ENCODE measurements at places on chromosomes 5 and 9.

GRCh38 chr9:35680331-35681105 lies 6.8 kb downstream of the CA9 start:
- DNase-seq, result no peak

GRCh38 chr5:32785611-32786254 lies 74.6 kb downstream of the NPR3 start:
- DNase-seq, result no peak

- no peak for DNase-seq
These were observed 103.2 kb downstream of the NSG2 start for GRCh38 chr5:174148721-174149120.

DNA sequence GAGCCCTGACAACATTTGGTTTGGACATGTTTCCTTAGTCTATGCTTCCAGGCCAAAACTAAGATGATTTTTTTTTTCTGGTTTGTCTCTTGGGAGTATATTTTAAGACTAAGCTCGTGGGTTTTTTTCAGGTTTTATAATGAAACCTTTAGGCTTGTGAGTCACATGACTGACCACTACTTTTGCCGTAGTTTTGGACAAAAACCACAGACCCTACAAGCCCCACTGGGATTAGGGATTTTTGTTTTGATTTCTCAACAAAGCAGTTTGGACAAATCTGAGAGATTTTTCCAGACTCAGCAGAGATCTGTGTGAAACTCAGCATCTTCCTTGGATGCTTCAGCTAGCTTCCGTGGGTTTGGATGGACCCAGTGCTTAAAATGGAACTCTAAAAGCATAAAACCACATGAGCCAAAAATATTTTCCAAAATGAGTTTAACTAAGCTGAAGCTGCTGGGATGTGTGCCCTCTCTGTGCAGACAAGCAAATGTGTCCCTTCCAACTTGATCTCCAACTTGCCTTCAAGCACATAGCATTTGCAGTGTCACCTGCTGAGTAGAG lies 70.3 kb upstream of the SMIM15 start:
- DNase-seq, result no peak

GRCh38 chr5:176825957-176826356 lies 15.6 kb downstream of the UNC5A start:
- no peak for DNase-seq

GRCh38 chr5:14373685-14374084 lies 207.9 kb upstream of the OTULINL start:
- no peak for DNase-seq

DNA sequence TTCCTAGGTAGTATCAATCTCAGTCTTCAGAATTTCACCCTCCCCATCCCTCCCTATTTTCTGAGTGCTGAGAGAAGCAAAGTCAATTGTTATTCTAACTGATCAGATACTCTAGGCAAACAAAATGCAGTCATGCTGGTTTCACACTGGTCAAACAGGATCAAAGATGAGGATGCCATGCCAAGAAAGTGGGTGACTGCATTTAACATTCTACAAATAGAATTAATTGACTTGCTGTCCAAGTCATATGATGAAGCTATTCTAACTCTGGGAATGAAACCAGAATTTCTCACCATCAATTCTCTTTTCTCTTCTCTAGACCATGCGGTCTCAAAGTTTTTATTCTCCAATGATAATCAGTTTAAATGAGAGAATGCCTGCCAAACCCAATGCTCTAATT lies 112.5 kb downstream of the CTNND2 start:
- no peak for DNase-seq

GRCh38 chr9:110330484-110331105 lies 7.1 kb downstream of the TXNDC8 start:
- DNase-seq, result no peak

DNA sequence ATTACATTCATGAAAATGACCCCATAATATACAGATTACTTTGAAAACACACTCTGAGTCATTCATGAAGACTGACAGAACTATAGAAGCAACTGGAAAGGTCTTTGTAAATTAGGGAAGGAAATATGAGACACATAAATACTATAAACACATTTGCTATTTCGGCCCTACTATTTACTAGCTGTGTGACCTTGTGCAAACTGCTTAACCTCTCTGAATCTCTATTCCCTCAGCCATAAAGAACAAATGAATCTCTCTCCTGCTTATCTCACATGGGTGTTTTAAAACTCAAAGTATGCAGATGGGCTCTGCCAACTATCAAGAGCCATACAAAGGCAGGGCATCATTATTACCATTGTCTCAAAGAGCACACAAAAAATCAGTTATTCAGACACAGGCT lies 52.9 kb downstream of the APBA1 start:
- DNase-seq, result no peak

GRCh38 chr9:27880635-27881034 lies 307.4 kb upstream of the C9orf72 start:
- no peak for DNase-seq

GRCh38 chr5:89478851-89479250 lies 595.9 kb upstream of the MEF2C start:
- no peak for DNase-seq

DNA sequence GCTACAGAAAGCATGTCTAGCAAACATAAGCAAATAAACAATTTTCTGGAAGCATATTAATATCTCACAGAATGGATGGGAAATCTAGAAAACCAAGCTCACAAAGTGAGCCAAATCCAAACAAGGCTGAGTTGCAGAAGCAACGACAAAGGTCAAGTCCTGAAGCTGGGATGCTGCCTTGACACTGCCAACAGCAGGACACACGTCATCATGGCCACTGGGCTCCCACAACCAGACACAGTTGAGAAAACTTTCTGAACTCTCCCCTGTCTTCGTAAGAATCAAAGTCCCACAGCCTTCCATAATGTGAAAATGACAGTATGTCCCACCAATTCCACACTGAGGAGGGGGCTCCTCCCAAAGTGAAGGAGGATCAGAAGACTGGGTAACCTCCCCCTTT lies 37.6 kb downstream of the EPB41L4A start:
- DNase-seq, result no peak

DNA sequence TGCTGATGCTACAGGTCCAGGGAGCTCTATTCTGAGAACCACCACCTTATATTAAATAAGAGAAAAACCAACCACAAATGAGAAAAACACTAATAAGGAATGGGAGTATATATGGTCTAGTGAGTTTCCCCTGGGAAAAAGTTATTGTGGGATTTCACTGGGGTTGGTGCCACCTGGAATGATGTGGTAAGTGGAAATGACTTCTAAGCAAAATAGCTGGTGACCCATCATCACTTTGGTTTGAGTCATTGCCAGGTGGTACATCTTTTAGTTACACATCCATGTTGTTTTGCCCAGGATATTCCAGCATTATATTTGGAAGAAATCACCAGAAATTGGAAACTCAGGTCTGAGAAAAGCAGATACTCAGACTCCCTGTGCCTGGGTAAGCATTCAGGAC lies 437.3 kb downstream of the DTWD2 start:
- no peak for DNase-seq

GRCh38 chr9:91312717-91313325 lies 48.9 kb downstream of the AUH start:
- no peak for DNase-seq

DNA sequence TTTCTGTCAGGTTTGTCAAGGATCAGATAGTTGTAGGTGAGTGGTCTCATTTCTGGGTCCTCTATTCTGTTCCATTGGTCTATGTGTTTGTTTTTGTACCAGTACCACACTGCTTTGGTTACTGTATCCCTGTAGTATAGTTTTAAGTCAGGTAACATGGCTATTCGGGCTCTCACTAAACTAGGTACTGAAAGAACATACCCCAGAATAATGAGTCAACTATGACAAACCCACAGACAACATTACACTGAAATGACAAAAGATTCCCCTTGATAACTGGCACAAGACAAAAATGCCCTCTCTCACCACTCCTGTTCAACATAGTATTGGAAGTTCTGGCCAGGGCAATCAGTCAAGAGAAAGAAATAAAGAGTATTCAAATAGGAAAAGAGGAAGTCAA lies 535.3 kb upstream of the CYLC2 start:
- DNase-seq, result no peak

GRCh38 chr5:66757834-66758371 lies 161.7 kb downstream of the MAST4 start:
- DNase-seq, result no peak

DNA sequence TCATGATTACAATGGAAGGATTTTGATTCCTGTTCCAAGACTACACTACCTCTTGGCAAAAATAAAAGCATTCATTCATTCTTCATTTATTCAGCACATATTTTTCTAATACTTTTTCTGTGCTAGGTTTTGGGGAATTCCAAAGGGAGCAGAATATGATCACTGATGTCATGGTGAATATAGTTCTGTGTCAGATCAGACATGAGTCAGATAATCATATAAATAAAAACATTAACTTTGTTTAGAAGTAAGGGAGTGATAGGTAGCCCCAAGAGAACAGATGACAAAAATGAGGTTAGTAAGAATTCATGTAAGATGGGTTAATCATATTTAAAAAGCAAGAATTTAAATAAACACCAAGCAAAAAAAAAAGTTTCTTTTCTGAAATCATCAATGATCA lies 94.1 kb upstream of the RANBP6 start:
- no peak for DNase-seq

GRCh38 chr5:72604111-72604797 lies 97.0 kb upstream of the ZNF366 start:
- DNase-seq, result no peak

- DNase-seq, result no peak
These were observed 28.7 kb downstream of the XPA start for GRCh38 chr9:97668485-97668884.

- no peak for DNase-seq
These were observed 102.2 kb upstream of the SLCO6A1 start for GRCh38 chr5:102600964-102601363.

- DNase-seq, result no peak
These were observed 212.6 kb downstream of the ARHGAP26 start for GRCh38 chr5:142982821-142983200.

GRCh38 chr9:135815413-135815812 lies 91.9 kb downstream of the CAMSAP1 start:
- no peak for DNase-seq

GRCh38 chr5:135451581-135452320 lies 400 bp downstream of the TIFAB start:
- DNase-seq, result no peak

DNA sequence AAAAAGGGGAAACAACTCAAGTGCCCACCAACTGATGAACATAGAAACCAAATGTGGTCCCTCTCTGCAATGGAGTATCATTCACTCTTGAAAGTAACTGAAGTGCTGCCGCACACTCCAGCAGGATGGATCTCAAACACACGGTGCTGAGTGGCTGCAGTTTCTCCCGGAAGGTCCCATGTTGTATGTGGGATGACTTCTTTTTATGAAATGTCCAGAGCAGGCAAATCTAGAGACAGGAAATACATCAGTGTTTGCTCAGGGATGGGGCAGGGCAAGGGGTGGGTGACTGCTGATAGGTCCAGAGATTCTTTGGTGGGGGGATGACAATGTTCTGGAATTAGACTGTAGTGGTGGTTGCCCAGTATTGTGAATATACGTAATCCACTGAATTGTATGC lies 89.9 kb upstream of the ADAMTS2 start:
- DNase-seq, result no peak

DNA sequence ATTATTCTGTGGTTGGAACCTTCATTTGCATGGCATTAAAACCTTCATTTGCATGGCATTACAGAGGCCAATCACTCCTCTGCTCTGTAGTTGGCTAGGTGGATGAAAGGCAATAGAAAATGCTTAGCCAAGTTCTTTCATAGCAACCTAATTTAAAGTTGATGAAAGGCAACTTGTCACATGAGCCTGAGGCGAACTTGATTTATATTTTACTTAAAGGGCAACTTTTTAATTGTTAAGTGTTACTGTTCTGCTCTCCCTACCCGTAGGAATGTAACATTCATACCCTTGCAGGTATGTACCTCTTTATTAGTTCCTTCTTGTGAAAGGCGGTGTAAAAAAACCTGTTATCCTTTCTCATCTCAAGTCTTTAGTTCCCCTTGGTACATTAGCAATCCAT lies 7.9 kb upstream of the ERMP1 start:
- DNase-seq, result no peak

DNA sequence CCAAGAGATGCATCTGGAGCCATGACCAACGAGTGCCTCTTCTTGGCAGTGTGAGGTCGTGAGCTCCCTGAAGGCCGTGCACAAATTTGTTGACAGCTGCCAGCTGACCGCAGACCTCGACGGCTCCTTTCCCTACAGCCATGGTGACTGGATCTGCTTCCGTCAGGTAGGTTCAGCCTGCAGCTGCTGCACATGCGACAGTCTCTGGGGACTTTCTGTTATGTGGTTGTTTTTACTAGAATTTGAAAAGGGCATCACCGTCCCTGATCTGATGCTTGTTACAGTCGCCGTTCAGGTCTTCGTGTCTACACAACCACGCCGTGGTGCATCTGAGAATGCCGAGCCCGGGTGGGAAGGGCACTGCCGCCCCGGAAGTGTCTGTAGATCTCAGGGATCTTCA lies 36.5 kb upstream of the LRRC14B start:
- DNase-seq, result no peak

DNA sequence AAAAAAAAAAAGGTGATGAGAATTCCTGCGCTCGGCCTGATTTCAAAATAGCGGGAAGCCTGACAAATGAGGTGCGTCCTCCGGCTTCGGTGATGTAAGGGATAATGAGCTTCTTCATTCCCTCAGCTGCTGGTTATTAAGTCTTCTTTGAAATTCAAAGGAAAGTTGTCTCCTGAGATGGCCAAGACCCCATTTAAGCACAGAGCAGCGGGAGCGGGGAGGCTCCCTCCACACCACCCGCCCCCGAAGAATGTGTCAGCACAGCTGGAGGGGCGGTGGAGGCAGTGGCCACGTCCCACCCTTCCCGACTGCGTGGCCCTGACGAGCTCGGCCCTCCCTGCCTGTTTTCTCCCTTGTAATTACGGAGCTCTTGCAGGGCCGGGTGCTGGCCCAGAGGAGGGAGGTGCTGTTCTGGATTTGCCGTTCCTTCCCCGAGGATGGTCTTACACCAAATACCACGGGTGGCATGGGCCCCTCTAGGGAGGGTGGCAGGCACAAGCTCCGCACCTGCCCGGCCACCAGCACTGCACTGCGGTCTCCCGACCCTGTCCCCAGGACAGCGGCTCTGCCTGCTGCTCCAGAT lies 31.0 kb downstream of the SLC9A3 start:
- no peak for DNase-seq

DNA sequence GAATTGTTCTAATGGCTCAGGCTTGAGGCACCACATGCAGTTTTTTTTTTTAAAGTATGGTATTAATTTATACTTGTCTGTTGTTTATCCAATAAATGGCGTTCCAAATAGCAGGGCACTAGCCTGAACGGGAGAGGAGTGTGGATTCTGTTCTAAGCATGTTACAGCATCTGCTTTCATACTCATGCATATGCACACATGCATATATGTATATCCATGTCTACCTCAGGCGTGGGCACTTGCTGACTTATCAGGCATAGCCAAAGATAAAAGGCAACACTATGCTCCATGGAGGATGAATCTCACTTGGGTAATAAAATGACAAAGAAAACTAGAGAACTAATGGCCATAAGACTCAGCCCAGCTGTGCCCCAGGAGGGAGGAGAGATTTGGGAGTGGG lies 393.8 kb downstream of the GADD45G start:
- DNase-seq, result no peak

- DNase-seq, result no peak
These were observed 68.5 kb downstream of the DROSHA start for GRCh38 chr5:31463351-31463750.
